ENCODE measurements at places on chromosomes 7 and 10.

- DNase-seq = no peak
These were observed 214.2 kb downstream of the ZNF248 start for GRCh38 chr10:37643187-37643586.

DNA sequence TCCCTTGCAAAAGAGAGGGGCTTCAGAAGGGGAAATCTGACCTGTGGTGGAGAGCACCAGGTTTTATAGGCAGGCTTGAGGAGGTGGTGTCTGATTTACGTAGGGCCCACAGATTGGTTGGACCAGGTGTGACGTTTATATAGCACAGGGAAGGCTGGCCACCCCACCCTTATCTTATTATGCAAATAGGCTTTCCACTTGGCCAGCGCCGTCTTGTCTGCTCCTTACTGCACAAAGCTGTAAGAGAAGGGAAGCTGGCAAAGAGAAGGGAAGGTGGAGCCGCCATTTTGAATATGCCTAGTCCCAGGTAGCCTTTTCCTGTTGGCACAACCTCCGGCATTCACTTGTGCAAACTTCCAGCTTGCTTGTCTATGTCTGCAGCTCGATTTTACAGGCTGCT is 221.4 kb downstream of the GATA3 start:
- DNase-seq = no peak

DNA sequence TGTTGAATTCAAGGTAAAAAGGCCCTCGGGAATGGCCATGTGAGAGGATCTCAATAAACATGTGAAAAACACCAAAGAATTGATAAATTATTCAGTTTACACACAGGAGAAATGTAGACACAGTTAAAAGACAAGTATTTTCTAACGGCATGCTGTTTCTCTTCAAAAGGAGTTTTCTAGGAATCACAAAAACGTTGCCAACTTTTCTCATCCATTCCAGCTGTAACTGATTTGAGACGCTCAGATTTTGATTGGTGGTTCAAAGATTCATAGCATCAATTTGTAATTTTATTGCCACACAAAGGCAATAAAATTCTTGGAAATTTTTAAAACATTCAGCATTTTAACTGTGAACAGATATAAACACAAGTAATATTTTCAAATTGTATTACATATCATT is 384.9 kb upstream of the PFKP start:
- no peak for DNase-seq

DNA sequence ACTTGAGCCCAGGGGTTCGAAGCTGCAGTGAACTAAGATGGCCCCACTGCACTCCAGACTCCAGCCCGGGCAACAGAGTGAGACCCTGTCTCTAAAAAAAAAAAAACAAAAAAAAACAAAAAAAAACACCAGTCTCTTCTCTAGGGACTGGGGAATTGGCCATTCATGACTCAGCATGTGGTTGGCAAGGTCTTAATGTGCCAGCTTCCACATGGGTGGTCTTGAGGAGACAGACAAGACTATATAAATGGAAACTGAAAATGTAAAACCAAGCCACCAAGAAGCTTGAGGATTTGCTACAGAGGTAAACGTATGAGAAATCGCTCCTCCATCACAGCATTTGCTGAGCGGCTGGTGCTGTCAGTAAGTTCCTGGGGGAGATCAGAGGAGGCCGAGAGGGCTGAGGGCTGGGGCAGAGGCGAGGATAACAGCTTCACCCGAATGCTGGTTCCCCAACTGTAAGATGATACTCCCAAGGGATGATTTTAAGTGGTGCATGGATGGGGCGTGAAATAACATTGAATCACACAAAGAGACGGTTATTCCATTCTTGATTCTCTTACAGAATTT is 128.7 kb downstream of the C10orf105 start:
- DNase-seq = no peak

- DNase-seq = no peak
These were observed 153.1 kb upstream of the MEOX2 start for GRCh38 chr7:15839416-15840100.

GRCh38 chr7:154965014-154965413 is 37.9 kb downstream of the PAXIP1 start:
- DNase-seq = no peak

GRCh38 chr10:75209921-75210281 is 695 bp upstream of the VDAC2 start:
- DNase-seq = peak; percentile 60

DNA sequence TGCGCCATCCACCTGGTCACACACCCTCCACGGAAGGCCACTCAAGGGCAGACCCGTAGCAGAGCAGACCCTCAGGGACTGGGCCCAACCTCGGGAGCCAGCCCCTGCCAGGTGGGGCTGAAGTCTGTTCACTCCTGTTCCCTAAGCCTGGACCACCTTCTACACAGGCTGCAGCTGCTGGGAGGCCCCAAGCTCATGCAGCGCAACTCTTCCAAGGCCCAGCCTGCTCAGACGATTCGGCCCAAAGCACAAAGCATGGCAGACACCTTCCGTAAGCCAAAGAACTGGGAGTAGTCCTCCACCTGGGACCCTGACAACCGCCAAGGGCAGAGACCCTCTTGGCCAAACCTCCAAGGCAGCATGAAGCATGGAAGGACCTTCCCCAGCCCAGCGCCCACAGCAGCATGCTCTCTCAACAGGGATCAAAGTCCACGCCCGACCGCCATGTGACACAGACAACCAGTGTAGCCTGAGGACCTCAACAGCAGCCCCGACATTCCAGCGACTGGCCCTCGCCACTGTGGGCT is 11.5 kb downstream of the SHH start:
- no peak for DNase-seq

DNA sequence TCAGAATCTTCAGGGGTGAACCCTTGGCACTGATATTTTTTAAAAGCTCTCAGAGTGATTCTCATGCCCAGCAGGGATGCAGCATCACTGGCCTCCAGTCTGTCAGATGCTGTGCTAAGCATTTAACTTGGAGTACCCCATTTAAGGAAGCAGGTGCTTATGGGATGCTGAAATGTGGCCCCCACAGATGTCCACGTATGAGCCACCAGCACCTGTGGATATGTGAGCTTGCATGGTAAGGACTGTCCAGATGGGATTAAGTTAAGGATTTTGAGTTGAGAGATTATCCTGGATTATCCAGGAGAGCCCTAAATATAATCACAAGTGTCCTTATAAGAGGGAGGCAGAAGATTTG is 17.7 kb downstream of the CHST3 start:
- DNase-seq = no peak

- peak; percentile 92 for DNase-seq
These were observed 12.3 kb upstream of the MYPN start for GRCh38 chr10:68096913-68097516.

DNA sequence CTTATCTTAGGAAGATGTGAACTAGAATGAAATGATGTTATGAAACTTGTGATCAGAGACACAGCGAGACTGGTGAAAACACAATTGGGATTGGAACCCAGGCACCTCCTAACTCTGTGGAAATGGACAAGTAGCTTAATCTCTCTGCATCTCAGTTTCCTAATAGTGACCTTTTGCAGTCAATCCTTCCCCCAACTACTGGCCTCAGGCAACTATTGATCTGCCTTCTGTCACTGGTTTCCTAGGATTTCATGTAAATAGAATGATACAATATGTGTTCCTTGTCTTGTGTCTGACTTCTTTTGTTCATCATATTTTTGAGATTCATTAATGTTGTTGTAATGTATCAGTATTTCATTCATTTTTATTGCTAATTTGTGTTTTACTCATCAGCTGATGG is 341.7 kb downstream of the REEP3 start:
- no peak for DNase-seq

DNA sequence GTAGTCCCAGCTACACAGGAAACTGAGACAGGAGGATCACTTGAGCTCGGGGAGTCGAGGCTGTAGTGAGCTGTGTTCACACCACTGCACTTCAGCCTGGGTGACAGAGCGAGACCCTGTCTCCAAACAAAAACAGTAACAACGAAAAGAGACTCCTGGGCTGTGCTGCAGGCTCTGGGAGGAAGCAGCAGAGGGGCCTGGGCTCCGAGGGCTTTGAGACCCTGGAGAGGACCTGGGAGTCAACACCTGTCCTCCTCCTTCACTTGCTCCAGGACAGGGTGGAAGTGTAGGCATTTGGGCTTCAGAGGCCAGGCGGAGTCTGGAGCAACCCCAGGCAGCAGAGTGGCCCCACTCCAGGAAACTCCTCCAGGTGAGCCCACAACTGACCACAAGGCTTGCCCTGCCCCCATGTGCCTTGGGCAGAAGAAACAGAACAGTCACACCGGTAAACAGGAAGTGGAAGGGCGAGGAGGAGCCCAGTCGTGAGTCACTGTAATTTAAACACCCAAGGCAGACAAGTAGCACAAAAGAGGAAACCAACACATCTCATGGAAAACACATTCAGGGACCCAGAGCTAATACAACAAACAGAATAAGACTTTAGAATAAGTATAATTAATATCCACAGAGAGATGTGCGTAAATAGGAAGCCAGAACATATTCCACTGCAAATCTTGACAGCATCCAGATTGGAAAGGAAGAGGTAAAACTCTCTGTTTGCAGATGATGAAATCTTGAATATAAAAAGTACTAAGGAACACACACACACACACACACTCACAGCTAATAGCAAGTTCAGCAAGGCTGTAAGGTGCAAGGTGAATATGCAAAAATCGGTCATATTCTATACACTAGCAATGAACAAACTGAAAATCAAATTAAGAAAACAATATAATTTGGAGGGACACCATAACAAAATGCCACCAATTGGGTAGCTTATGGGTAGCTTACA is 20.5 kb upstream of the RASGEF1A start:
- DNase-seq = no peak

- DNase-seq = no peak
These were observed 175.2 kb upstream of the GRB10 start for GRCh38 chr7:50957855-50958254.

DNA sequence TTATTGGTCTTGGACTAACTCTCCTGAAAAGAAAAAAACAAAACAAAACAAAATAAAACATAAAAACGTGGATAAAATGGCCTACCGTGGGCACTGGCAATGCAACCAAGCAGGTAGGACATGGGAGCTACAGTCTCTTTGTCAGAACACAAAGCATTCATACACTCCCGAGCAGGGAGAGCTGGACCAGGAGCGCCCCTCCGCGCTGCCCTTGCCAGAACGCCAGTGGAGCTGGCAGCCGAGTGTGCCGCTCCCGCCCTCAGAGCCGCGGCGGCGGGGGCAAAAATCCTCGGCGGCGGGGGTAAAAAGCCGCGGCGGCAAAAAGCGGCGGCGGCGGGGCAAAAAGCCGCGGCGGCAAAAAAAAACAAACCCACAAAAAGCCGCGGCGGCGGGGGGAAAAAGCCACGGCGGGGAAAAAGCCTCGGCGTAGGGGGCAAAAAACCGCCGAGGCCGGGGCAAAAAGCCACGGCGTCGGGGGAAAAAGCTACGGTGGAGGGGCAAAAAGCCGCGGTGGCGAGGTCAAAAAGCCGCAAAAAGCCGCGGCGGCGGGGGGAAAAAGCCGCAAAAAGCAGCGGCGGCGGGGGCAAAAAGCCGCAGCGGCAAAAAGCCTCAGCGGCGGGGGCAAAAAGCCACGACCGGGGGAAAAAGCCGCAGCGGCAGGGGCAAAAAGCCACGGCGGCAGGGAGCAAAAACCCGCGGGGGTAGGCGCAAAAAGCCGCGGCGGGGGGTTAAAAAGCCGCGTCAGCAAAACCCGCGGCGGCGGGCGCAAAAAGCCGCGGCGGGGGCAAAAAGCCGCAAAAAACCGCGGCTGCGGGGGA is 418.1 kb downstream of the ZNF716 start:
- no peak for DNase-seq

DNA sequence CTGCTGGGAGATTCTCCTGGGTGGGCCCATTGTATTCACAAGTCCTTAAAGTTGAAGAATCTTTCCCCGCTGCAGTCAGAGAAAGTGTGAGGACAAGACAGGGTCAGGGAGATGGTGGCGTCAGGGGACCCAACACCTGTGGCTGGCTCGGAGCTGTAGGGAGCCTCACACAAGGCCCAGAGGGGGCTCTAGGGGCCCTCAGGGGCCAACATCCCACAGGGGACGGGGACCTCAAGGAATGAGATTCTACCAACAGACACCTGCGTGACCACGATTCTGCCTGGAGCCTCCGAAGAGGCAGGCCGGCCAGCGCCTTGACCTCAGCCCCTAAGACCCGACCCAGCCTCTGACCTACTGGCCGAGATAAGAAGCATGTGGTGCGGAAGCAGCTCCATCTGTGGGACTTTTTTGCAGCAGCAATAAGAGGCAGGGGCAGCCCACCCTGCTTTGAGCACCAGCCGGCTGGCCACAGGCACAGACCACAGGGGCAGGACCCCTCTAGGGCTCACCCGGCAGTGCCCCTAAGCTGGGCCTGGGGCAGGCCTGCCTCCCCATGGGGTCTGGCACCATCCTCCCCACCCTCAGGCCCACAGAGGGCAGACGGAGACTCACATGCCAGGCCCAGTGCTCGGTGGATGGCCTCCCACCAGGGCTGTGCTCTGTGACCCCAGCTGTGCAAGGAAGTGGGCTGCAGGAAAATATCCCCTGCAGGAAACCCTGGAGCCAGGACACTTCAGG is 13.2 kb downstream of the RASGEF1A start:
- DNase-seq = no peak

DNA sequence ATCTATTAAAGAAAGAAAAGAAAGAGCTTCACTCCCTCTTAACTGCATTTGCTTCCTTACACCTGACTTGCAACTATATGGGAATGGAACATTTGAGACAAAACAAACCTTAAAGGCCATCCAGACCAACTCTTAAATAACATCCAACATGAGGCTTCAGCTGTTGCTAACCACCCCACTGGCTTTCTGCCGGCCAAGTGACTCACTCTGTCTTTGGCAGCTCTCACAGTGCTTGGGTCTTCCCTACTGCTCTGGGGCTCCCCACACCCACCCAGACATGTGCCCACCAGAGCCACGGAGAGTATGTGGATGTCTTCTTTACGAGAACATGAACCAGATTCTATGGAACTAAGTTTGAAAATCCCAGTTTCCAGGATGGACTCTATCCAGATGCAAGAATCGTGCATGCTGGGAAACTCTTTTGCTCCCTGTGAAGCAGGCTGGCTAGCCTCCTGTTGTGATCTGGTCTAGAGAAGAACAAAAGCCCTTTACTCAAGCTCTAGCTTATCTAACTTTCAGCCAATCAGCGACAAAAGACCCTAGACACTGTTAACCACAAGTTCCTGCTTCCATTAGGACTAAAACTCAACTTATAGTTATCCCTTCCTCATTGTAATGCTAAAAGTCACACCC is 245.7 kb downstream of the TCERG1L start:
- DNase-seq = no peak

DNA sequence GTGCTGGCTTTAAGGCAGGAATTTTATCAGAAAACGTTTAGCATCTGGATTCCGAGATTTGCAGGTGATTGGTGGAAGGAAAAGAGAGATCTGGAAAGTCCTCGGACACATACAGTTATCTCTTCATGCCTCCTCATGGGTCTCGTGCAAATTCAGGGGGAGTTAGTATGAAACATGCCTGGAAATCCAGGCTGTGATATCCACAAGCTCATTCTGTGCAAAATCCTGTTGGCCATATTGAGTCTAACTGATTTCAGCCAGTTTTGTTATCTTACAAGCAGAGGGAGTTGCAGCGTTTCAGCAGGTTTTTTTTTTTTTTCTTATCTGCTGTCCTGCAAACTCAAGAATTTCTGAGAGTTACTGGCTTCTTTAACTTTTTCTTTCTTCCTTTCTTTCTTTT is 411.5 kb downstream of the GALNT17 start:
- DNase-seq = no peak

- DNase-seq = no peak
These were observed 15.7 kb downstream of the GRID1 start for GRCh38 chr10:86350897-86351296.
